ENCODE measurements at places on chromosomes 5 and 9.

GRCh38 chr5:110817459-110817858 is 78.7 kb downstream of the SLC25A46 start:
- DNase-seq = no peak

- peak; percentile 28 for DNase-seq
Measured at GRCh38 chr5:83471405-83472212, at the start of gene VCAN. Gene VCAN, plus strand, starts transcription at chr5:83471744. Its CDS starts 11,775 bp downstream, at chr5:83483519.

GRCh38 chr5:176906126-176906525 is 7.0 kb upstream of the HK3 start:
- DNase-seq = no peak

DNA sequence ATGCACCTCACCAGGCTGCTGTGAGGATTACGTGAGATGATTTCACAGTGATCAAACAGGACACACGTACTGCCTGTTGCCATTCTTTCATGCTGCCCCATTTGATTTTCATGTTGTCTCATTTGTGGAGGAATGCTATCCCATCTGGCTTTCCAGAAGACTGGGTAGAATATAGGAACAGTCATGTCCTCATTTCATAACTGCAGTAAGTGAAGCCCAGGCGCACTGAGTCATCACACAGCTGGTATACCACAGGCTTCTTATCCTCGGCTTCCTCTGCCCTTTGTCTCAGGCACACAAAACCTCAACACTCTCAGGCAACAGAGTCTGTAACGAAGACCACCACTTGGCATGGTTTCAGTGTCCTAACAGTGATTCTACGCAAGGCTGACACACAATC is 62.3 kb downstream of the LHFPL2 start:
- no peak for DNase-seq

GRCh38 chr9:135048758-135049444 is 38.6 kb upstream of the OLFM1 start:
- no peak for DNase-seq

DNA sequence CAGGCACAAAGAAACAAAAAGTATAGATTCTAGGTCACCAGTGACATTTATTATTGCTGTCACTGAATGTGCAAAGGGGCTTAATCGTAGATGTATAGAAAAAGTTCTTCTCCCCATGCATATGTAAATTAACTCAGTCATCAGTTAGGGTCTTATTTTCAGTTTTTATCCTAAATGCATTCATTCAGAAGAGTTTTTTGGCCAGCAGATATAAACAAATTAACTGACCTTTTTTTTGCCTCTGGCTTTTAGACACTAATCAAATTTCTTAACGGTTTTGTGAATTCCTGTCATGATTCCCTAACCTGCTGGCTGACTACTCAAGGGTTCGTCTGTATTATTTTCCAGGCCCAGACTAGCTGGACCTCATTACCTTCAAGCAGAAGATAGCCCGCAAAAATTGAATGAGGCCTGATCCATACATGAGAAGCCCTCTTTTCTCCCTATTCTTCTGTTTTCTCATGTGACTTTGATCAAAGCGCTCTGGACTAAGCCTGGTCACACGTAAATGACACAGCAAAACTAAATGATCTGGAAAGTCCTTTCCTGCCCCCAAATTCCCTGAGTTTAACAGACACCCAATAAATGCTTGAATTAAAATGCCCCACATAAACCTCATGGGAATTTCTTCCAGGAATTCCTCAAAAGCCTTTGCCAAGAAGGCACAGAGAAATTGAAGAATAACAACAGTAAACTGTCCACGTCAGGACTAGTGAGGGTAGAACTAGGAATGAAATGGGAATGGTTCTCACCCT is 83.7 kb downstream of the MYO10 start:
- no peak for DNase-seq

- no peak for DNase-seq
Measured at GRCh38 chr9:75672478-75672877, 218.0 kb upstream of the PCSK5 start.

DNA sequence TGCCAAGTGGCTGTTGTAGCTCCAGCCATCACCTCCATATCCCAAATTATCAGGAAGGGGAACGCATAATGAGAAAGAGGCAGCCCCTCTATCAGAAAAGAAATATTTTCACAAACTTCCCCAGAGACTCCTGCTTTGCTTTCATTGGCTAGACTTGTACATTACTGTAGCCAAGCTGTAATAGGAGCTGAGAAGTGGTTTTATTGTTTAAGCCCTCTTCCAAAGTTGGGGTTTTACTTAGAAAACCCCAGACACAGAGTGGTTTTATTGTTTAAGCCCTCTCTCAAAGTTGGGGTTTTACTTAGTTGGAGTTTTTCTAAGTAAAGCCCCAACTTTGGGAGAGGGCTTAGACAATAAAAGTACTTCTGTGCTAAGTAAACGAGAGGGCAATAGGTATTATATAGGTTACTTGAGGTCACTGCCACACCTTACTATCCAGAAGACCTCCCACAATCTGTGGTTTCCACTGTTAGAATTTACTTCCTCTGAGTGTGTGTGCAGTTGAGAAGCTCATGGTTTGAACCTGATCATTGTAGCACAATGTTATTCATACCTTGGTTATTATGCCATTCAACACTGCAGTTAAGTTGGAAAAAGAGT is 215.7 kb upstream of the OTULINL start:
- DNase-seq = no peak

DNA sequence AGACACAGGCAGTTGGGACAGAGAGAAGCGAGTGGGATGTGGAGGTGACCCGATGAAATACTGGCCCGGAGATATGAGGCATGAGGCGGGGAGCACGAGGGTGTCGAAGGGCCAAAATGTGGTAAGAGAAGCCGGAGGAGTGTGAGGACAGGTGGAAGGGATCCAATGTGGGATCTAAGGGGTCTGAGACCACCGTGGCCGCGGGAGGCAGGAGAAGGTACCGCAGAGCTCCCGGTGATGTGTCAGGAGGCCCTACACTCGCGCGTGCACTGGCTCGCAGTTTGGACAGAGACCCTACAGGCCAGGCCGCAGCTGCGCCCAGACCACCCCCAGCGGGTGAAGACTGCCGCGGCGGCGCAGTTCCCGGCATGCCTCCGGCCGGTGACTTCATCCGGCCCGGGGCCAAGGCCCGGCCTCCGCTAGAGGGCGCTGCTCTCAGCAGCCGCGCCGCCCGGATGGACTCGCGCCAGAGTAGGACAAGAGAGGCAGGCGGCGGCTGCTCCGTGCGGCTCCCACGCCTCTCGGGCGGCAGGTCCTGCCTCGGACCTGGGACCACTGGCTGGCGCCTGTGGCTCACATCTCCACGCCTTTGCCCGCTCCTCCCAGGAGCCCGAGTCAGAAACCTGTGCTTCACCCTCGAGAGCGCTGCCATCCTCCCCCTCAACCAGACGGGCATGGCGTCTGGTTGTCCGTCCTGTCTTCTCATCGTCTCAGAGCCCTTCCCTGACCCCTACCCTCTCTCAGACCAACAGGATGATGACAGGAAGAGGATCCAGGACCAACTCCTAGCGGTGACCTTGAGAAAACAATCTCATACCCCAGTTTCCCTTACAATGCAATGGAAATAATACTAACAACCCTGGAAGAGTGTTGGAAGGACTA is 35.4 kb upstream of the STING1 start:
- peak; percentile 87 for DNase-seq

DNA sequence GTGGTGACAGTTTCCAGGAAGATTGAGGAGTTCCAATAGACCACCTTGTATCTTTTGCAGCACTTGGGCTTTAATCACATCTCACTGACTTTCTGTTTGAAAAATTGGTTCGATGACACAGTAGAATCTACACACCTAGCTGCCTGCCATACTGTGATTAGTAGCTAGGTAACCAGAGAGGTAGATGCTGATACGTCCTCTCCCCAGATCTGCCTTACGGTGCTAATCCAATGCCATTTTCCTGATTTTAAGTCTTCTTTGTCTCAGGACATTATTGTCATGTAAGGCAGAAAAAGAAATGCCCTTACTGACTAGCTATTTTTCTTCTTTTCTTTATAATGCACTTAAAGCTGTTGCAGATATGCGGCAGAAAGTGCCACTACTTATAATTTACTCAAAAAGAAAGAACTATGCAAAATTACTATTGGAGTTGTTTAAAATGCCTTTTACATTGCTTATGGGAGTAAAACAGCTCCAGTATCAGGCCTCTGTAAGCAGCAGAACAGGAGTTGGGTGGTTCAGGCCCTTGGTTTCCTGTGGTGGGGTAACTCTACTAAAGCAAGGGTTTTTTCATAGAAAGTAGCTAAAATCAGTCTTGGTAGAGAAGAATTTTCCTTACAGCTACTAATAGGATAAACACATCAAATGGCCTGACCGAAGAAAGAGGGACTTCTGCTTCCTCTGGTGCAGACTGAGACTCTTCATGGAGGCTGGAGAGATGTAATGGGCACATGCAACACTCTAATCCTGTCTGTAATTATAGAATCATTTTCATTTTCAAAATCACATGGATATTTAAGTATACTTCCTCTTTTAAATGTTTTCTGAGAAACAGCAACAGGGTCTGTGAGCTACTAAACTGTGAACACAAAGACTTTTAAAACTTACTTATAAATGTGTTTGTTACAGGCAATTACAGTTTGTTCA is 177.2 kb downstream of the MAPKAP1 start:
- no peak for DNase-seq

GRCh38 chr9:16294133-16294770 is 576.2 kb downstream of the BNC2 start:
- no peak for DNase-seq

- no peak for DNase-seq
Measured at GRCh38 chr9:135515083-135515951, 5.9 kb upstream of the LCN1 start.

DNA sequence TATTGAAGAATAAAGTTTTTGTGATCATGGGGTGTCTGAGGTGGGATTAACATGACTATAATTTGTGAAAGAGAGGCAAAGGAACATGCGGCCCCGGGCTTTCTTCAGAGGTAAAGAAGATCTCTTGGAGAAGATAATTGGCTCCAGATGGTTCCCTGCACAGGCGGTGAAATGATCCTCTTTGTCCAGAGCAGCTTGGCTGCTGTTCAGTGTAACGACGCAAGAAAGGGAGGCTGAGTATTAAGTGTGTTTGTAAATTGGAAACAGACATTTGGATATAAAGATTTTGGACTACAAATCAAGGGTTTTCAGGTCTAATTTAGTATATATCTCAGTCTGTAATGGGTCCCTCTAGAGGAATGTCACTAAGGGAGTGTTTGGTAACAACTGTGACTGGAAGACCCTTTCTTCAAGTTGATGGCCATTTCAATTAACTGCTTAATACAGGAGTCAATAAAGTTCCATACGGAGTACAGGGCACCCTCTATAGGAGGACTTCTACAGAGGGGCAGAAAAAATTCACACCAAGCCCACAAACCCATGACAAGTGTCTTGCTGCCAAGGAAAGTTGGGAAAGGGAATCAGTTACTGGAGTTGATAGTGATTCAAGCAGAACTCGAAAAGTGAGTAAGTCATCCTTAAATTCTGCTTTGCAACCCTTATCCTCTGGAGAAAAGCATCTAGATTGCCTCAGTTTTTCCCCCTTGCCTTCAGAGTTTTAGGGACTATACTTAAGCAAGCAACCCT is 4.1 kb downstream of the EQTN start:
- DNase-seq = no peak

GRCh38 chr5:36751886-36752285 is 124.7 kb upstream of the NIPBL start:
- DNase-seq = no peak

DNA sequence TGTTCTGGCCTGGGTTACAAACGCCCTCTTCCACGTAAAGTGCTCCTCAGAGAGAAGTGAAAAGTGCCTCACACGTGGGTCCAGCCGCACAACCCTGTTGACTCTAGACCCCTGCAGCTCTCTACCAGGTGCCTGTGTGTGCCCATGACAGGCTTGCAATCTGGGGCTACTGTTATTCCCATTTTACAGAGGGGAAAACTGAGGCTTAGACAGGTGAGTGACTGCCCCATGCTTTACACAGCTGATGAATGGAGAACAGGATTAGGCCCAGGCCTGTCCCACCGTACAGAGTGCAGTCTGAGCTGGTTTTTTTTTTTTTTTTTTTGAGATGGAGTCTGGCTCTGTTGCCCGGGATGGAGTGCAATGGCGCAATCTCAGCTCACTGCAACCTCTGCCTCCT is 6.2 kb upstream of the INPP5E start:
- DNase-seq = no peak

GRCh38 chr9:118459913-118460312 is 755.7 kb downstream of the TLR4 start:
- no peak for DNase-seq

DNA sequence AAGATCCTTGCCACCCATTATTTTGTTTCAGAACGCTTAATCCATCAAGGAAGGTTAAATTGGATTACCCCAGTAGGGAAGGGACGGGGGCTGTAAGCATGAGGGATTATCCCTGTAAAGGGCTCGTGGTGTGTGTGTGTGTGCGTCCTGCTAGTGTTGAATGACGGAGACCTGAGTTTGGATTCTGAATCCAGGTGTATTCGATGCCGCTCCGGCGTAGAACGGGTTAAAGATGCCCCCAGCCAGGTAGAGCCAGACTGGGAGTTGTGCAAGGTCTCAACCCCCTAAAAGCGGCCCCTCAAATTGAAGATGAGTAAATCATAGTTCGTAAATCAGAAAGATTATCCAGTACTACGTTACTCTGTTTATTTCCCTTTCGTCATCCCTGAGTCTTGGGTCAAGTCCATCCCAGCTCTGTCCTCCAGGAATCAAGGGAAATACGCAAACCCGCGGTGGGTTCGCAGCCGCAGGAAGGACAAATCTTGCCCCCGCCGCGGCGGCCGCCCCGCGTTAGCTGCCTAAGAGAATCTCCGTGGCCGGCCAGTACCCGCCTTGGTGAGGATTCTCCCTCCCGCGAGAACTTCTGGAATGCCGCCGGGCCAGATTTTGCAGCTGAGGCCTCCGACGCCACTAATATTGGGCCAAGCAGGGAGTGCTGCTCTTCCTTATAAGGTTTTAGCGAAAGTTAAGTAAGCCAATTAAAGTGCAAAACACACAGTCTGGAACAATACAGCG is 586 bp upstream of the MTAP start:
- DNase-seq = no peak

DNA sequence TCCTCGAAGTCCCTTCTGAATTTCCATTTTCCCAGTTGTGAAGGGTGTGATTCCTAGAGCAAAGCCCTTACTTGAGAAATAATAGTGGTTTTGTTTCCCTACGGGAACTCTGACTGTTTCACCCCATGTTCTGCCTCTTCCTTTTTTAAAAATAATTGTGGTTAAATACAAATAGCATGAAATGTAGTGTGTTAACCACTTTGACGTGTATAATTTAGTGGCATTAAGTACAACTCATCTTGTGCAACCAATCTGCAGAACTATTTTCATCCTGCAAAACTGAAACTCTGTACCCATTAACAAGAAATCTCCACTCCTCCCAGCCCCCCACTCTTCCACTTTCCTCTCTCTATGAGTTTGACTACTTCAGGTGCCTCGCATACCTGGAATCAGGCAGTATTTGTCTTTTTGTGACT is 35.6 kb upstream of the HAND1 start:
- DNase-seq = no peak

GRCh38 chr9:87604886-87605588 is 107.4 kb downstream of the DAPK1 start:
- DNase-seq = no peak

- peak; percentile 49 for DNase-seq
Measured at GRCh38 chr5:71719063-71719964, at the start of gene CARTPT. Gene CARTPT, plus strand, starts transcription at chr5:71719275. Its CDS starts 19 bp downstream, at chr5:71719294.
